ACHN (cell line): ENCODE measurements at places on chromosomes 4 and X.

DNA sequence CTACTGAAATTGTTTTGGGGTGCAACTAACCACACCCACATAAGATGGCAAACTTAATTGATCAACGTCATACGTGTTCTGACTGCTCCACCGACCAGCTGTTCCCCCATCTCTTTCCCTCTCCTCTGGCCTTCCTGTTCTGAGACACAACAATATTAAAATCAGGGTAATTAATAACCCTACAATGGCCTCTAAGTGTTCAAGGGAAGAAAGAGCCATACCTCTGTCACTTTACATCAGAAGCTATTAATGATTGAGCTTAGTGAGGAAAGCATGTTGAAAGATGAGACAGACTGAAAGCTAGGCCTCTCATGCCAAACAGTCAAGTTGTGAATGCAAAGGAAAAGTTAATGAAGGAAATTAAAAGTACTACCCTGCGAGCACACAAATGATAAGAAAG lies 173.9 kb upstream of the FTHL17 start:
- DNase-seq = no peak

GRCh38 chrX:153935326-153935851 lies 552 bp upstream of the NAA10 start:
- no peak for DNase-seq

DNA sequence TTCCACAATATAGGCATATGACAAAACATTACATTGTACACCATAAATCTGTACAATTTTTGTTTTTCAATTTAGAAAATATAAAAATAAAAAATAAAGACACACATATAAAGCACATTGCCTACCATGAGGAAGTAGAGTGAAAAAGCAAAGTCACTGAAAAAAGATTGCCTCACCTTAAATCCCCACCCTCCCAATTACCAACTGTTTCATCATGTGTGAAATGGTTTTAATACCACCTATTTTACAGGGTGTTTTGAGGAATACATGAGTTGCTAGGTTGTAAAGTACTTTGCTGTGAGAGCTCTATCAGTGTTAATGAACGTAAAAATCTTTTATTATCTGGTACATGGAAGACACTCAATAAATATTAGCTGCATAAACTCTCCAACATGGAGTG lies 373.6 kb upstream of the NDST3 start:
- no peak for DNase-seq

DNA sequence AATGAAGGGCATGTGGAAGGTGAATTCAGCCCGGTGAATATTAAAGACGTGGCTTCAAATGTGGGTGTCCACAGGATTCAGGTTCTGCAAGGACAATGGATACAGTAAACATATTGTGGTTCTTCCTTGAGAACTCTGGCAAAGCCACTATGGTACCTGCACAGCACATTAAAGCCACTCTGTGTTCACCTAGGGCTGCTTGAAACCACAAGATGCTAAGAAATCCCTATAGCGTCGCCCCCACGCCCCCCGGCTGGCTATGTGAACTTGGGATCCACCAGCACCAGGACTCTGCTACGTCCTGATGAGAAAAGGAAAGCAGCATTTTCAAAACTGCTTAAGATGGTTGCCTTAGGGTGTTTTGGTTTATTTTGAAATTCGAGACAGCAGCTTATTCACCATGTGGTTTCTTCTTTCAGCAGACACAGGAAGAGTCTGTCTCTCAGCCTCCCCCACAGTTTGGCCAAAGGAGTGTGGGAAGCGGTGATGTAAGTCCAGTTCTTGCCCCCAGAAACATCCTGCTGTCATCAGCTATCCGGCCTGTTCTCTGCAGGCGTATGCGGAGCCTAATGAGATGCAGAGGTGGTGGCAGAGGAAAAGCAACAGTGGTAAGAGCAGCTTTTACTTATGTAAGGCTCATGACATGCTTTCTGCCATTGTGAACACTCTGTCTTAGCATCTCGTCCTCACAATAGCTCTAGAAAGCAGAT lies 111.5 kb downstream of the AFAP1 start:
- DNase-seq = no peak

DNA sequence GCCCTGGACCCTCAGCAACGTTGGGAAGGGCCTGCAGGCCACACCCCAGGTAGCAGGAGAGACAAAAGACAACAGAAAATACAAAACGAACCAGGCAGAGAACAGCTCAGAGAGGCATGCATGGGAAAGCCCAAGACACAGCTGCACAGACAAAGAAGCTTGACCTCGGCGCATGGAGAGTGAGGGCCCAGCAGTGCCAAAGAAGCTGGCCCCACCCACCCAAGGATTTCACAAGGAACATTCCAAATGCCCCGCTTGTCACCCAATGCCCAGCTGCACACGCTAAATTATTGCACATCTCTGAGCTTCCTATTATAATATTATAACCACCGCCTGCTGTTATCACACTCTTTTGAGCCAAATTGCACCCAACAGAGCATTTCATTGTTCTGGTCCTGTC lies 147.7 kb upstream of the TBL1X start:
- DNase-seq = no peak

DNA sequence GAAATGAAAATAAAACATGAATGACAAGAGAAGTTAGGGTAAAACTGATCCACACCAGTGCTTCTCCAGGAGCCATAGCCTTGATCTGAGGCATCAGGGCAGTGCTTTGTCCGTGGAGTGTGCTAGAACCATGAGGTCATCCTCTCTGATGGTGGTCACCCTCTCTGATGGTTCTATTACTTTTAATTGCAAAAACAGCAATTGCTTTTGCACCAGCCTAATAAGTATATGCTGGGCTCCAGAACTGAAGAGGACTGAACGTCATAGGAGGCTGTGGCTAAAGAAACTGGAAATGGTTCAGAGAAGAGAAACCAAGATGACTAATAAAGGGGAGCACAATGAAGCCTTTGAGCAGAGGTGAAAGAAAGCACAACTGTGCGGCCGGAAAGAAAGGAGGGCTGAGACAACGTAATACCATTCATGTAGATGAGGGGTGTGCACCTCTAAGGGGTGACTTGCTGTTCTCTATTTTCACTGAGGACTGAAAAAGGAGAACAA lies 17.0 kb upstream of the TMEM154 start:
- no peak for DNase-seq

DNA sequence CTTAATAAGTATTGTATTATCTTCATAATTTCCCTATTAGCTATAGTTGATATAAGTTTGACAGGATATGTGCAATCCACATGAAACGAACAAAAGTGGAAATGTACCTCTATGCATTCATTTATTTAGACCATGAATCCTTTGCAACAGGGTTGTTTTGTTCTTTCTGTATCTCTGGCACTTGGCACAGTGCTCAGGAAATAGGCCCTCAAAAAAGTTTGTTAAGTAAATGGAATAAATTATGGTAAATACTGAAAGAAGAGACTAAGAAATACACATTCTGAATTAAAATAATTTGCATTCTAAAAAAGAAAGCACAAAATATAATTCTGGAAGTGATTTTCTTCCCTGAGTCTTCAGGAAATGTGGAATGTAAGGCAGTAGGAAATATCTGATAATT lies 39.3 kb downstream of the TAPT1 start:
- no peak for DNase-seq

- no peak for DNase-seq
These were observed at the start of gene GABRE for GRCh38 chrX:151974336-151975227. Gene GABRE (minus strand): TSS chrX:151974676. CDS start chrX:151974625, 51 bp downstream.

DNA sequence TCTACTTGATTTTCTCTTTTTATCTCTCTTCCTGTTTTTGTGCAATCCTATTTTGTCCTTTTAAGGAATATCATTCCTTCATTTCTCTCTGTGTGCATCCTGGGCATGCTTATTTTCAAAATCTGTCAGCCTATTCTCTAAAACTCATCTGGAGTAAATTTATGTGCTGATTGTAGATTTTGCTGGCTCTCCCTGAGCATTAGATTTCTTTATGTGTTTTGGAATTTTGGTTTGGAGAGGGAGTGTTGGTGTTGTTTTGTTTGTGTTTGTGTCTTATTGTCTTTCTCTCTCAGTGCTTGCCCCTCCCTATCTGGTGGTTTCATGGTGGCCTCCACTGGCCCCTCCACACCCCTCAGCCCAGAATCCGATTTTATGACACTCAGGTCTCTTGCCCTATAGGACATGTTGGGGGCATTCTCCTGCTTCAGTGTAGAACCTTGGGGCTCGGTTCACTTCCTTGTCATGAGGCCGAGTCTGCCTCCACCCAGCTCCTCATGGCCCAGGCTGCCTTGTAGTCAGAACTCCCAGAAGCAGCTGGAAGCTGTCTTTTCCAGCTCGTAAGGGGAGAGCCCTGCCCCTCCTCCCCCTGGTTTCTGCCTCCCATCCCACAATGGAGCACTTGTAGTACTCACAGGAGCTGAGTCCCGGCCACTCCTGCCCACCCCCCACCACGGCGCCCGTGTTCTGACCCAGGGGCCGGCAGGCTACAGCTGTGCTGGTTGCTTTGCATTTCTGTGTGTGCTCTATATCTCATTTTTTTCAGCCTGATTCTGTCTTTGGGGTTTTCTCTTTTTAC lies 24.5 kb upstream of the PJA1 start:
- no peak for DNase-seq

DNA sequence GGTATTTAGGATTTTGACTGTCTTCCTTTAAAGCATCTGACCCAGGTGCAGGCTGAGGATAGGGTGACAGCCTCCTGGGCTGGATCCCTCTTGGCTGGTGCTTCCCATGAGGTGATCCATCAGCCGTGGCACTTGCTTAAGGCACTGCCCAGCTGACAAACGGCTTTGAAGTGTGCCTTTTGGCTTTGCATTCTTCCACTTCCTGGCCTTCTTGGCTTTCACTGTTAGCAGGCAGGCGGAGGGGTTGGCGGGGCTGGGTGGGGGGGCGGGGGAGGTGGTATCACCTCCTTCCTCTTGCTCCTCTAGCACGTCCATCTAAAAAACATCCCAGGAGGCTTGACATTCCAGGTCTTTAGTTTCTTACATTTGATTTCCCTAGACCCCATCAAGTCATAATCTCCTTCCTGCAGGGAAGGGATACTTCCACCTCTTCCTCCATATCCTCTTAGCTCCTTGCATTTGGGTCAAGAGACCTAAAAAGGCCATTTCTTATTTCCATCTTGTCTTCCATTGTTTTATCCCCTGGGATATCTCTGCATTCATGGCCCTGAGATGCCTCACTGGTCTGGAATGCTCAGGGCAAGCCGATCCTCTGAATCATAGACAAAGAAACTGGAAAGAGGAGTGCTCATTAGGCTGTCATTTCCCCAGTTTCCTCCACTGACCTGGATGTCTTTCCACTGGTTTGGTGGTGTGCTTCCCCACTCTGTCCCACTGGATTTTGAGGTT lies 11.3 kb upstream of the APLN start:
- DNase-seq = peak; percentile 82

DNA sequence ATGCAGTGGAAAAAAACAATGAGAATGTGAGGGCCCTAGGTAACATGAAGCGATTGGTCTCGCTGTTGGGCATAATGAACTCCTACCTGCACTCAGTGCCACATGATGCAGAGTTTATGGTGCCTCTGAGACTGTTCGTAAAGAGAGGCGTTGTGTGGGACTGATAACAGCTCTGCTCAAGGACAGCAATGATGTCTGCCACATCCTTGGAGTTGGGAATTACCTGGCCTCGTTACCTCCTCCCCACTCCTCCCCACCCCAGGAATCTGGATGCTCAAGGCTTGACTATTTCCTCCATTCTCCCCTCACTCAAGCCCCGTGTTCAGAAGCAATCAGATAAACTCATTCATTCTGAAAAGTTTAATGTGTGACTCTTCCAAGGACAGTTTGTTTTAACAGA lies 148.0 kb upstream of the JADE1 start:
- DNase-seq = no peak

DNA sequence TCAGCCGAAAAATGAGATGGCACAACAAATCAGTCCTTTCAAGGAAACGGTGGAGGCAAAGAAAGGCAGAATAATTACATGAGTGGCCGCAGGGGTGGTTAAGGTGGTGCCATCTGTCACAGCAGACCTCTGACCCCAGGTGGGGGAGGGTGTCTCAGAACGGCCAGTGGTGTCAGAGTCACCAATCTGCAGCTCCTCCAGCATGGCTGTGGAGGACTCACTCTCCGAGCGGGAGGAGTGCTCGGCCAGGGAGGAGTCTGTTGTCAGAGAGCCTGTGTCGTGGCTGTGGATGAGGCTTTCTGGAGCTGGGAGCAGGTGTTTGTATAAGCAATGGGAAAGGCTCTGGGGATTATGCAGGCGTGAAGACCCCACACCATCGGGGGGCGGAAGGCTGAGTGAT lies 130.3 kb upstream of the PDLIM3 start:
- no peak for DNase-seq

- no peak for DNase-seq
These were observed 7.6 kb downstream of the EIF4E start for GRCh38 chr4:98921292-98921691.

DNA sequence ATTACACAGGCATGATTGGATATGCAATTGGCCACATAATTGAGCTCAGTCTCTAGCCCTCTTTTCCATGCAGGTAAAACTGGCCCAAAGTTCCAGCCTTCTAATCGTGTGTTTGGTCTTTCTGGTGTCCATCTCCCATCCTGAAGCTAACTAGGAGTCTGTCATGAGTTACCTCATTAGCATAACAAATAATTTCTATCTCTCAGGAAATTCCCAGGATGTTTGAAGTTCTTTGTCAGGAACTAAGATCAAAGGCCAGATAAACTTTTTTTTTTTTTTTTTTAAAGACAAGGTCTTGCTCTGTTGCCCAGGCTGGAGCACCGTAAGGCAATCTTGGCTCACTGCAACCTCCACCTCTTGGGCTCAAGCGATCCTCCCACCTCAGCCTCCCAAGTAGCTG lies 15.8 kb downstream of the ATXN3L start:
- DNase-seq = no peak

DNA sequence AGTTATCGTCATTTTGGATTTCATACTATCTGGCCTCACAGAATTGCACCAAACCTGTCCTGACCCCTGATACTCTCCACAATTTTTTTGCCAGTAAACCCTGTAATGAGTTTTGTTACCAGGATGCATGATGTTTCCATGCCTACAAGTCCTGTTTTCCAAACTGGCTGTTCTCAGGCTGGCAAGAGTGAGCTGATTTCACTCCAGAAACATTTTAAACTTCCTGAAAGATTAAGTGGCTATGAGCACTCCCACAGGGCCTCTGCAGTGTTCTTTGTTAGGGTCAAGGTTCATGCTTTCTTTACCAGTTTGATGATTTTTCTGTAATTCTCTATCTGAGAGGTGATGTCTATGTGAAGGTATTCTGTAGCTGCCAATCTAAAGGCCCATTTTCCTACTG lies 31.7 kb upstream of the PDLIM3 start:
- DNase-seq = no peak

DNA sequence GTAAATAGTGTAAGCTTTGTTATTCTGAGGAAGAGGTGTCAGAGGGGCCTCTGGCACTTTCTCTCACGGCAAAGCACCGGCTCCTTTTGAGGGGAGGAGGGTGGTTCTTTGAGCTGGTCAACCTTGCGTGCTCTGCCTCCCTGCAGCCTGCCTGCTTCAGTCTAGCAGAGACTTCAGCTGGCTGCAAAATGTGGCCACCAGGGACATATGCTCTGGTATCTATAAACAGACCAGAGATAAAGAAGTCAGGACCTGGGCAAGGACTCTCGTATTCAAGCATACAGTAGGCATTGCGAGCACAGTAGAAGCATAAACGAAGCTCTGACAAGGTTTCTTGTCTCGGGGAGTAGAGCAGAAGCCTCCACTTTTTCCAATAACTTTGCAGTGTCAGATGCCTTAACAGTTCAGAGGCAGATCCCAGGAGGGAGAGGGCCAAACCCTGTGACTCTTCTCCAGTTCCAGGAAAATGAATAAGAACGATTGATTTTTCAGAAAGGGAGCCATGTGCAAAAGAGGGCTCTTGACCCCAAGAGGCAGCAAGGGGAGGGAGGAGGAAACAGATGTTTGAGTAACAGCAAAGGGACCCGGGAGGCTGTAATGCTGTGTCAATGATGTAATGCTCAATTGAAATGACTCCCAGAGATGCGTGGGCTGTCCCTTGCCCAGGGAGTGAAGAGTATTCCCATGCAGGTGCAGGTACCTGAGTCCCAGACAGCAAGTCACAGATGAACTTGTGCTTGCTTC lies 57.9 kb upstream of the TEX13D start:
- no peak for DNase-seq
